Stimulated activated CD4-positive, alpha-beta T cell treated with anti-CD3 and anti-CD28 coated beads, TNF-alpha, amount 100 ng/mL, for 48 hours (primary cell): ENCODE measurements at places on chromosomes 2 and 18.

DNA sequence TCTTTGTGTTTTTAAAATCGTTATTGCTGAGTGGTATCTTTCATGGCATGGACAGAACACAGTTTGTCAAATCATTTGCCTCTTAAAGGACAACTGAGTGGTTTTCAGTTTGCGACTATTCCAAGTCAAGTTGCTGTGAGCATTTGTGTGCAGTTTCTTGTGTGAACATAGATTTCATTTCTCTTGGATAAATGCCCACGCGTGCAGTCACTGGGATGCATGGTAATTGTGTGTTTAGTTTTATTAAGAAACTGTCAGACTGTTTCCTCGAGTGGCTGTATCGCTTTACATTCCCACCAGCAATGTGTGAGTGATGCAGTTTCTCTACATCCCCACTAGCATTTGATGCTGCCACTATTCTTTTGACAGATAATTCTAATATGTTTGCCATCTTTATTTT lies 154.0 kb upstream of the ARL4C start:
- no peak for DNase-seq

GRCh38 chr18:49189772-49190171 lies 239.0 kb upstream of the SMAD7 start:
- DNase-seq = no peak

GRCh38 chr2:28098501-28099225 lies 208.1 kb downstream of the BABAM2 start:
- no peak for DNase-seq

DNA sequence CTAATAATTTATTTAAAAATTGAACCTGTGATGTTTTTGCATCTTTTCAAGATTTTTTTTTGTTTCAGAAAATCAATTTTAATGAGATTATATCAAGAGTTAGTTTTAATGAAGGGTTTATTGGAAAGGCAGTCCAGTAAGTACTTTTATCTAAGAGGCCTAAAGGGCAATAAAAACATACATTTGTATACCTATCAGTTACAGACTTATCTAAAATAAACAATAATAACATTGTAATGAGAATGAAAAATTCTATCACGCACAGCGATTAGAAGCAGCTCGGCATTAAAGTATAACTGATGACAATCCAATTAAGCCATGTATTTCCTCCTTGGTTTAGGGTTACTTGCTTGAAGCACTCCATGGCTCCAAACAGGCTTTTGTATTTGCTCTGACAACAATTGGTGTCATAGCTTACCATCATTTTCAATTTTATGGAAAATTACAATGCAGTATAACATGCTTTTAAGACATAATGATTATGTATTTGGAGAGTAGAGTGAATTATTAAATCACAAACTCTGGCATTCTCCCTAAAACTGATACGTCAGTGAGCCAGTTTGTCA lies 629.4 kb downstream of the TSN start:
- no peak for DNase-seq

- DNase-seq = no peak
These were observed 36.0 kb upstream of the YPEL5 start for GRCh38 chr2:30110773-30111172.

DNA sequence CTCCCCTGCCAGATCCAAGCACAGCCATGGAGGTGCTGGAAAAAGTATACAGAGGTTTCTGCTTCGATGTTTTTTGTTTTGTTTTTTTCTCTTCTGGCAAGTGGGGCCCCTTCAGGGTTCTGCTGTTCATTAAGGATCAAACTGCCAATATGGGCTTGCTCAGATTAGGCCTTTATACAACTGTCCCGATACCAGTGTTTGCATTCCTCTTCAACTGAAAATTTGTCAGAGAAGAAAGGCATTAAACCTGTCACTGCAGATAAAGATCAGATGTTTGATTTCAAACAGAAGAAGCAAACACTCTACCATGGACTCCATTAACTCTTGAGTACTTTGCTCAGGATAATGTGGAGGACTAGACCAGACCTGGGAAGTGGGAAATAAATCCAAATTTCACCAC lies 396.0 kb upstream of the SMIM21 start:
- DNase-seq = no peak

GRCh38 chr2:34176693-34177092 lies 577.6 kb upstream of the FAM98A start:
- DNase-seq = no peak
